Activated CD8-positive, alpha-beta memory T cell treated with anti-CD3 and anti-CD28 coated beads, Interleukin-2, amount 50 U/mL, for 4 hours (primary cell): ENCODE measurements at places on chromosomes 1 and 21.

GRCh38 chr1:208423526-208423925, 179.3 kb upstream of the PLXNA2 start:
- DNase-seq: no peak

GRCh38 chr1:168042362-168042761, 94.4 kb downstream of the GPR161 start:
- no peak for DNase-seq

DNA sequence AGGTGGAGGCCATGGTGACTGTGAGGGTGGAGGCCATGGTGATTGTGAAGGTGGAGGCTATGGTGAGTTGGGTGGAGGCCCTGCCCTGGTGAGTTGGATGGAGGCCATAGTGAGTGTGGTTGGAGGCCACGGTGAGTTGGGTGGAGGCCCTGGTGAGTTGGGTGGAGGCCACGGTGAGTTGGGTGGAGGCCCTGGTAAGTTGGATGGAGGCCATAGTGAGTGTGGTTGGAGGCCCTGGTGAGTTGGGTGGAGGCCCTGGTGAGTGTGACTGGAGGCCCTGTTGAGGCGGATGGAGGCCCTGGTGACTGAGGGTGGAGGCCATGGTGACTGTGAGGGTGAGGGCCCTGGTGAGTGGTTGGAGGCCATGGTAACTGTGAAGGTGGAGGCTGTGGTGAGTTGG, 124.9 kb upstream of the VAMP3 start:
- DNase-seq: no peak

DNA sequence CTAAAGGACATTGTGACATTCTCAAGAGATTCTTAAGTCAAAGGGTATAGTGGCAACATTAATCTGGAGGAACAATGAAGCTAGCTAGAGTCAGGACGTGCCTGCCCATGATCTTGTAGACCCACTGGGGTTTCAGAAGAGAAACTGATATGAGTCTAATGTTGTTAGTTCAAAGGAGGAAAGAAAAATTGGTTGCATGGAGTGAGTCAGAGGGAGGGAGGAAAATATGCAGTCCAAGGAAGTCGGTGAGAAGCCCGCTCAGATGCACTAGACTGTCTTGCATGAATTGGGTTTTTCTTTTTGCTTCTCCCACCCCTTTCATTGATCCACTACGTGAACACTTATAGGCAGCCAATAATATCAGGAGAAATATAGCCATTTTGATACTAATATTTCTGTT, 53.8 kb upstream of the SYT14 start:
- DNase-seq: no peak

- no peak for DNase-seq
These were observed 42.3 kb downstream of the CD247 start for GRCh38 chr1:167476061-167476460.

DNA sequence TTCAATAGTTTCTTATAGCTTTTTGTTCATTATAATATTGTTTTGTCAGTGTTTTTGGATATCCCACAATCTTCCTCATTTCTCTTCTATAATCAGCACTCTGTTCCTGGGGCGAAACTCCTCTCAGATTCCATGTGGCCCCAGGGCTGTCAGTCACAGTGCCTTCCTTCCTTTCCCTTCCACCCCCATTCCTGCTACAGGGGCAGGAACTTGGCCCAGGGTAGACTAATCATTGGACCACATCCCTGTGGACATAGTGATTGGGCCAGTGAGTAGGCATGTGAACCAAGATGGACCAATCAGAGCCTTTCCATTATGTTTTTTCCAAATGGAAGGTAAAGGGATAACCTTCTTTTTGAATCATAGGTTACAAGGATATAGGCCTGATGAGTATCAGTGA, 78.3 kb downstream of the PGM1 start:
- no peak for DNase-seq

- no peak for DNase-seq
These were observed 150.3 kb downstream of the TNFSF18 start for GRCh38 chr1:172900376-172900997.

GRCh38 chr1:225450491-225451191, 22.8 kb upstream of the LBR start:
- no peak for DNase-seq
